Coronary artery (tissue), 2 donors: ENCODE measurements at places on chromosomes 5 and 9.

GRCh38 chr9:31372799-31373587 lies 1011.5 kb upstream of the ACO1 start:
- DNase-seq = no peak

- DNase-seq = no peak
These were observed 41.8 kb upstream of the LHFPL2 start for GRCh38 chr5:78690253-78690972.

DNA sequence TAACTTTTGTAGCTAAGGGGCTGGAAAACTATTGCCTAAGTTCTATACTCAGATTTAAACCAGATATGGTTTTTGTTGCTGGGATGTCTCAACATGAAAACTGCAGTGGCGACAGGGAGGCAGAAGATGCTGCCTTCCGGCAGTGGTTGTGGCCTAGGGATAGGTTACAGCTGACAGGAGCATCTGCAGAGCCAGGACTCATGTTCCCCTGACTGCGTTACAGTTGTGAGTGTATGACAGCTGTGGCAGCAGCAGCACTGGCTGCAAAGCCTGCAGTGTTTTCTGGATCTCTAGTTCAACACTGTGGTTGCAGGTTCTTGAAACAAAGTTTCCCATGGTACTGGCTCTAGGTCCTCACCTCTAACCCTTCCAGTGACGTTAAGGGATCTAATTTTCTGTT lies 498.8 kb upstream of the CDH18 start:
- no peak for DNase-seq

DNA sequence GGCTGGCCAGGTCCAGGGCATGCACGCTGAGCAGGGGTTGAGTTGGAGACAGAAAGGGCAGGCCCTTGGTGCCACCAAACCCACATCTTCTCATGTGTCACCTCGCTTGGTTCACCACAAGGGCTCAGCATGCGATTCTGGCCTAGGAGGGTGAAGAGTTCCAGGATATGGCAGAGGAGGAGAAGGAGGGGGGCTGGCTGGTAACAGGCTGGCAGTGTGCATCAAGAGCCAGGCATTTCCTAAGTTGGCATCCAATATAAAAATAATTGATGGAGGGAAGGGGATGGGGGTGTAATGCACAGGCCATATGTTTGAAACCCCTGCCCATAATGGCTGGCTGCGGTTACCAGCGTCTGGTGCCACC lies 255.6 kb downstream of the NFIB start:
- DNase-seq = no peak

GRCh38 chr9:108834959-108835665 lies 20.7 kb downstream of the ACTL7B start:
- DNase-seq = no peak

DNA sequence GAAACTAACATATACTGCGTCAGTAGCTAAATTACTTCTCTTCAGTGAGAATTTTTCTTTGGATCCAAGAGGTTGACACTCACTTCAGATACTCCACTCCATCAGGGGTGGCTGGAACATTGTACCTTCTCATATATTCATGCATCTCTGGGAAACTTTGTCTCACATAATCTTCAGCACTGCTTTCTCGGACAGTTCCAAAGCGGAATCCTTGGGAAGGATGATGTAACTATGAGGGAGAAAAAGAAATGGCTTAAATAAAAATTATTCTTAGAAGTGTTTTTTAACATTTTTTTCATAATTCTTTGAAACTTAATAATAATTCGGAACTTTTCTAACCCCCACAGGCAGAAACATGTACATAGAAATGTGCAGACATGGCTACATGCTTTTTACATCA lies 33.4 kb upstream of the PPP3R2 start:
- no peak for DNase-seq

DNA sequence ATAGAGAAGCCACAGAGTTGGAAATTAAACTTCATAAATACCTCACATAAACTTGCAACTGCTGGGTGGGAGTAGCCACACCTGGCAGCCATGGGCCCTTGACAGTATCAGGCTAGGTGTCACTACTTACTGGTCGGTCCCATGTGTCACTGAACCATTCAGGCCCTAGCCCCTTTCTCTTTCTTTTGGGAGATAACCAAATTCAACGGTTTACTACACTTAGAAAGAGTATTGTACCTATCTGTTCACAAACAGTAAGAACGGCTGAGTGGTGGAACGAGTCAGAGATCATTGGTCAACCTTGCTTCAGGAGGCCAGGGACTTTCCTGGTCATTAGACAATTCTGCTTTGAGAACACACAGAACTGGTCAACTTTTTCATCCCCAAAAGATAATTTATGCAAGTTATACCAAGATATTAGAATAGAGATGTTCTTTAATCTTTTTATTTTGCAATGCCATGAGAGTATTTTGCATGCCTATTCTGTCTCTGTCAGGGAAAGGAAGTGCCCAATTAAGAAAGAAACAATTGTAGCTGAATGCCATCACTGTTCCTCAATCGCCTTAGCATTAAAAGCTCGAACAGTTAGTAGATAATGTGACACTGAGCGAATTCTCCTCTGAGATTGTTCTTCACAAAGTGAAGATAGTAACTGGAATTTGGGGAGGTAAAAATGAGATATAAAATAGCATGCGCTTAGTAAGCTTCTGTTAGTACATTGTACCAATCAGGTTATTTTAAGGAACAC lies 50.9 kb downstream of the GOLPH3 start:
- DNase-seq = no peak

DNA sequence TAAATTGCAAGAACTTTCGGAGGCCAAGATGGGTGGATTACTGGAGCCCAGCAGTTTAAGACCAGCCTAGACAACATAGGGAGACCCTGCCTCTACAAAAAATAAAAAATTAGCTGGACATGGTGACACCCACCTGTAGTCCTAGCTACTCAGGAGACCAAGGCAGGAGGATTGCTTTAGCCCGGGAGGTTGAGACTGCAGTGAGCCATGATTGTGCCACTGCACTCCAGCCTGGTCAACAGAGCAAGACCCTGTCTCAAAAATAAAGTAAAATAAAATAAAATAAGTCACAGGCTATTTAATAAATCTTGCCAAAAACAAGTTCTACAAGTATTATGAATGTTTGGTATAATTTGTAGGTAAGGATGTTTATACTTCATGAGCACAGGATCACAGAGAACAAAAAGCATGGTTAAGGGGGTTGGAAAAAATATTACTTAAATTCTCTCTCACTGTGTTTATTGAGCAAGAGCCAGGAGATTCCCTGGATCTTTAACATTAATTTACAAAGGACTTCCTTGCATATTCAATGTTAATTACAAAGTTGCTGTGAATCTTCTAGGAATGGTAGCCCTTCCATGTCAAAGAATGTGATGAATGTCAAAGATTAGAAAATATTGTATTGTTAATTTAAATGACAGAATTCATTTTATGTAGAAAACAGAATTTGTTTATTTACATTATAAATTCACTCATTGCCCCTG lies 164.0 kb downstream of the RFX3 start:
- no peak for DNase-seq

DNA sequence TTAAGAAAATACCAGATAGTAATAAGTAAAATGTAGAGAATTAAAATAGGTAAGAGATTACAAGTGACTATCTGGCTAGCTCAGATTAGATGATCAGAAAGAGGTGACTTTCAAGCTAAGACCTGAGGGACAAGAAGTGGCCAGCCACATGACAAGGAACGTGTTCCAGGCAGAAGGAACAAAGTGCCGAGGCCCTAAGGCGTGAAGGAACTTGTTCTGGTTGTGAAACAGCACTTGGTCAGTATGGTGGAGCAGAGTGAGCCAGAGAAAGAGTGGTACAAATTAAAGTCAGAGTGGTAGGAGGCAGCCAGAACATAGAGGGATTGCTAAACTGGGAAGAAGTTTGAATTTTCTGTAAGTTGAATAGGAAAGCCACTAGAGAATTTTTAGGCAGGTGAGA lies 73.6 kb downstream of the ADRB2 start:
- no peak for DNase-seq

DNA sequence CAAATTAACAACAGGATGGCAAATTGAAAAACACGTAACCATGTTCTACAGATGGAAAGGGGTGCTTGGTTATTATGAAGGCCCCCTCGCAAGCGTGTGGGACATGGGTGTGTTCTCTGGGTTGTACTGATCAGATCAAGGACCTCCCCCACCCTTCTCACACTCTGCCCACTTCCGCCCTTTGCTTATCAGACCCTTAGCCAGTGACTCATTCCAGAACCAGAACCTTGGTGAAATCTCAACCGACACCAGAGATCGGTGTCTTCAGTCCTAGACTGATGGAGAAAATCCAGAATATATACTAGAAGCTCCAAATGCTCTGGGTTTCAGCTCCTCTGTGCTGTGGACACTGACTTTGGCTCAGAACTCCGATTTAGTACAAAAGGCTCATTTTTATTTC lies 64.9 kb downstream of the PTTG1 start:
- no peak for DNase-seq

DNA sequence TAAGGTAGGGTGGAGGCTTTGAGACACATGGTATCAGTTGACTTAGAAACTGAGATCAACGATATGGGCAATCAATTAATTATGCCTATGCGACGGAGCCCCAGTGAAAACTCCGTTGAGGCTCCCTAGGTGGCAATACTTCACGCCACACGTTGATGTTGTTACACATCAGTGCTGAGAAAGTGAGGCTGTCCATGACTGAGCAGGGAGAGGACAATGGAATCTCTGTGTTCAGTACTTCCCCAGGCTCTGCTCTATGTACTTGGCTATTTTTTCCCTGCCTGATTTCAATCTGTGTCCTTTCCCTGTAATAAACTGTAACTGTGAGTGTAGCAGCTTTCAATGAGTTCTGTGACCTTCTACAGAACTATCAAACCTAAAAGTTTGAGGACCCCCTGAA lies 211.7 kb downstream of the SNCAIP start:
- DNase-seq = no peak

GRCh38 chr9:1261266-1261665 lies 211.1 kb downstream of the DMRT2 start:
- no peak for DNase-seq

DNA sequence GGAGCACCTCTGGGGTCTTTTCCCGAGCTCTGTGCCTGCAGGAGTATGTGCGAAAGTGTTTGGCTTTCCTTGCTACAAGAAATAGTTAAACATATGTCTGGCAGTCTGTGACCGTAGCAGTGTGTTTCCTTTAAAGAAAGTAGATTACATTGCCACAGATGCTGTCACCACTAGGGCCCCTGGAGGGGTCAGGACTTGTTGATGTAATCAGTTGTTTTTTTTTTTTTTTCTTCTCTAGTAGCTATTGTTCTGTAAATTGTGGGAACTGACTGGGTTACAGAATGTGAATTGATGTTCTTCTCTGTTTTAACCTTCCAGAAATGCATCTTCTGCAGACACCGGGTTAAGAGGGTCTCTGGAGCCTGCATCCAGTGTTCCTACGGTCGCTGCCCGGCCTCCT lies 345.6 kb downstream of the KDM4C start:
- no peak for DNase-seq

DNA sequence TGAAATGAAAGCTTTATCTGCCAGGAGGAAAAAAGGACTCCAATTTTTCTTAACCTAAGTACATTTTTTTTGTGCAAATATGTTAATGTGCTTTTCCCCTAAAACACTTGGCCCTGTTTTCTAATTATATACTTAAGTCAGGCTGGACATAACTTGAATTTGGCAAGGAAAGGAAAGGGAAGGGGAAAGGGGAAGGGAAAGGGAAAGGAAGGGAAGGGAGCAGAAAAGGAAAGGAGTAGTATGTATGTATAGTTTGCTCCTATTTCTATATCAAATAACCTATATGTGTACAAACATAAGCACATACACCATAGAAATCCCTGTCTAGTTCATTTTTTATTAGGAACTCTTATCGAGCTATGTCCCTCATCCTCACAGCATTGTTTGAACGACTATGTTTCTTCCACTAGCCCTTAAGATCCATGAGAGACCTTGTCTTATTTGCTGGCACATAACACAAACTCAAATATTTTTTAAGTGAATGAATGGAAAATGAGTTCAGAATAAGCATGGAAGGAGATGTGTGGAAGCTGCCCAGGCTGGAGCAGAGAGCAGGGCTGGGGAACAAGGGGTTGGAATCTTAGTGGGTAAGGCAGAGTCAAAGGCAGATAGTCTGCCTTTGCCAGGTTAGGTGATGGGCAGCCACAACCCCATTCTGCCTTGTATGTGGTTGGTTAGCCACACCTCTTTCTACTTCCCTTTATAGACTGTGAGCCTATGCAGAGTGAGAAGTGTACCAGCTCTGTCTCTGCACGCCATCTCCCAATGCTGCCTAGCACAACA lies 70.0 kb downstream of the KLHL3 start:
- no peak for DNase-seq

DNA sequence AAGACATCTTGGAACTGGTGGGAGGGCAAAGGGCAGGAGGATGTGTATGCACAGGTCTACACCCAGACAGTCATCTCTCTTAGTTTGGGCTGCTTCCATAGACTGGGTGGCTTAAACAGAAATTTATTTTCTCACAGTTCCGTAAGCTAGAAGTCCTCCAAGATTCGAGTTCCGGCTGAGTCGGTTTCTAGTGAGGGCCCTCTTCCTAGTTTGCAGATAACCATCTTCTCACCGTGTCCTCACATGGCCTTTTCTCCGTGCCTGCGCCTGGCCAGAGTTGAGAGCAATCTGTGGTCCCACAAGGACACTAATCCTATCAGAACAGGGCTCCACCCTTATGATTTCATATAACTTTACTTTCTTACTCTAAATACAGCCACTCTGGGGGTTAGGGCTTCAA lies 4.1 kb downstream of the SMIM32 start:
- DNase-seq = no peak

DNA sequence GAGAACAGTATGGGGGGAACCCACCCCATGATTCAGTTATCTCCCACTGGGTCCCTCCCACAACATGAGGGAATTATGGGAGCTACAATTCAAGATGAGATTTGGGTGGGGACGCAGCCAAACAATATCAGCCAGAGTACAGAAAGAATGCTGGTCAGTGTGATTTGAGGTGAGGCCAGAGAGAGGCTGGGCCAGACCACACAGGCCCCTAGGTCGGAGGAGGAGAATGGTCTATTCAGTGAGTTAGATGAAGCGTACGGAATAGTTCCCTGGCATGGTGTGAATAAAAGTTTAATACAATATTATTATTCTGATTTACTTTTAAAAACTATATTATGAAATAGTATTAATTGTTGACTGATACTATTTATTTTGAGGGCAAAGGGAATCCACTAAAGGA lies 39.7 kb downstream of the PCSK5 start:
- DNase-seq = no peak

GRCh38 chr5:33310451-33310850 lies 130.3 kb upstream of the TARS1 start:
- DNase-seq = no peak
